ENCODE measurements at places on chromosomes 5 and 9.

GRCh38 chr5:7589800-7590199 lies 193.9 kb downstream of the ADCY2 start:
- H3K4me1 ChIP-seq, result no peaks in the 10 kb centered on the region
- H3K36me3 ChIP-seq, result no peaks in the 10 kb centered on the region
- H3K27me3 ChIP-seq, result no peaks in the 10 kb centered on the region
- H3K4me3 ChIP-seq, result no peak overlapping the region

- H3K27ac ChIP-seq, result peak overlapping the region; percentile 68
- H3K27me3 ChIP-seq, result no peaks in the 10 kb centered on the region
- H3K36me3 ChIP-seq, result no peaks in the 10 kb centered on the region
- no peak for DNase-seq
- no peaks in the 10 kb centered on the region for H3K4me1 ChIP-seq
- no peak overlapping the region for H3K4me3 ChIP-seq
These were observed 44.6 kb upstream of the PIK3R1 start for GRCh38 chr5:68170826-68171558.

GRCh38 chr9:4035777-4036176 lies 264.1 kb downstream of the GLIS3 start:
- H3K4me1 ChIP-seq, result no peaks in the 10 kb centered on the region
- no peaks in the 10 kb centered on the region for H3K27me3 ChIP-seq
- no peak overlapping the region for H3K27ac ChIP-seq
- H3K4me3 ChIP-seq, result no peak overlapping the region

GRCh38 chr9:98877311-98877710 lies 66.4 kb upstream of the COL15A1 start:
- no peaks in the 10 kb centered on the region for H3K4me1 ChIP-seq
- no peaks in the 10 kb centered on the region for H3K27me3 ChIP-seq
- H3K4me3 ChIP-seq, result no peak overlapping the region

- H3K4me3 ChIP-seq, result no peak overlapping the region
- H3K27me3 ChIP-seq, result no peaks in the 10 kb centered on the region
These were observed 23.8 kb downstream of the MACROH2A1 start for GRCh38 chr5:135375040-135375793.

GRCh38 chr5:160978944-160979343 lies 126.9 kb upstream of the ATP10B start:
- no peaks in the 10 kb centered on the region for H3K36me3 ChIP-seq
- DNase-seq, result no peak
- H3K27me3 ChIP-seq, result no peaks in the 10 kb centered on the region
- no peak overlapping the region for H3K4me3 ChIP-seq
- H3K4me1 ChIP-seq, result no peaks in the 10 kb centered on the region
- no peak overlapping the region for H3K27ac ChIP-seq

Measured in breast epithelium (tissue), 4 donors.